Left lung (tissue), 14 donors: ENCODE measurements at places on chromosomes 1 and 21. TPM values are rescaled to one million over a fixed set of nuclear protein-coding genes. Genes with fewer than 3 reads are reported as not detected.

PADI1 gene
- not detected for total RNA-seq

ITLN2 gene
- total RNA-seq, result 1.8 TPM

GRCh38 chr1:226666164-226666506 lies 72.9 kb downstream of the ITPKB start:
- peak overlapping the region; percentile 9 for H3K27ac ChIP-seq
- DNase-seq, result no peak
- H3K4me3 ChIP-seq, result no peak overlapping the region

CLSTN1 gene
- 73.1 TPM for total RNA-seq

DNA sequence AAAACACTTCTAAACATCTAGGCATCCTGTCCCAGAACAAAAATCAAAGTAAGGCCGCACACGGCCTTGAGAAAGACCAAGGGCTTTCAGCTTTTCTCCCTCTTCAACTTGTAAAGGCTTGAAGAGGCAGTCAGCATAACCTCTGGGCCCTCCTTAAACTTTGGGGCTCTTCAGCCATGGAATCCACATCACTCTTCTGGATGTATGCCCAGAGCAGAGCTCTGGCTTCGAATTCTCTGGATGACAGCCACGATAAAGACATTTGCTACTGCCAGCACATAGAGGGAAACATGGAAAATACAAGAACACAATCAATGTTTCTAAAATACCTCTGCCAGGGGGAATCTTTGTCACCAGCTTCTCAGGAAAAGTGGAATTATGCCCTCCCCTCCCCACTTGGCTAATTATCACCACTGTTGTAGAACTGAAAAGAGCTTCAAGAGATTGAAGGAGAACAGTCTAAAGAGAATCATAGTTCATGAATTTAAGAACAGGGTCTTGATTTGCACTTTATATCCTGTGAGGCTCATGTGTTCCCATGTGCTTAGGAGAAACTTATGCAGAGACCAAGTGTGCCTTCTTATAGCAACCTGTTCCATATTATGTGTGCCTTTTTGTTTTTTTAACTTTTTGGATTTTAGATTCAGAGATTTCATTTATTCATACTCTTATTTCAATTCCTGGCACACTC lies 39.0 kb upstream of the DPT start:
- H3K27ac ChIP-seq, result no peak overlapping the region
- H3K4me3 ChIP-seq, result no peak overlapping the region
- no peaks in the 10 kb centered on the region for H3K4me1 ChIP-seq
- H3K36me3 ChIP-seq, result no peaks in the 10 kb centered on the region
- peak; percentile 82 for DNase-seq
- no peaks in the 10 kb centered on the region for H3K27me3 ChIP-seq

DNA sequence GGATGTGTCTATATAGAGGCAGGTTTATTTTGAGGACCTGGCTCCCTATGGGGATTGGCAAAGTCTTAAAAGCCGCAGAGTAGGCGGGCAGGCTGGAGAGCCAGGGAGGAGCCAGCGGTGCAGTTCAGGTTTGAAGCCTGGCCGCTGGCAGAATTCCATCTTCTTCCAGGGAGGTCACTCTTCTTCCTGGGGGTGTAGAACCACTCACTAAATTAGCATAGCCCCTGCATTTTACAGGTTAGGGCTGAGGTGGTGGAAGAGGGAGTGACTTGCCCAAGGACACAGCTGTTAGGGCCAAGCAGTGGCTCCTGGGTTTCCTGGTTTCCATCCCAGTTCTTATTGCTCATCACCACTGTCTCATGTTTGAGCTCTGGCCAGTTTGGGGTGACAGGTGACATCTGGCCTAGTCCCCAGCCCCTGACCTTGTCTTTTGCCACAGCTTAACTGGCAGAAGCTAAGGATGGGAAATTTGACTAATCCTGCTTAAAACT lies 1.4 kb downstream of the PINK1 start:
- peaks cover 28% of the 10 kb centered on the region for H3K36me3 ChIP-seq
- peak overlapping the region; percentile 96 for H3K4me3 ChIP-seq
- no peak for DNase-seq

- no peak overlapping the region for H3K4me3 ChIP-seq
- peaks cover 18% of the 10 kb centered on the region for H3K4me1 ChIP-seq
- DNase-seq, result no peak
- H3K36me3 ChIP-seq, result no peaks in the 10 kb centered on the region
- H3K27me3 ChIP-seq, result no peaks in the 10 kb centered on the region
These were observed 16.9 kb downstream of the TINAGL1 start for GRCh38 chr1:31593136-31593665.
